ENCODE measurements at places on chromosomes 6 and 20. TPM values are rescaled to one million over a fixed set of nuclear protein-coding genes. Genes with fewer than 3 reads are reported as not detected.

TCF15 gene
- not detected for total RNA-seq

RIN2 gene
- total RNA-seq: 56.7 TPM

HLA-DRB5 gene
- total RNA-seq: not detected

FAM209B gene
- not detected for total RNA-seq

Measured in placental epithelial cell (primary cell).